GM20000 (cell line): ENCODE measurements at places on chromosomes 3 and 15.

DNA sequence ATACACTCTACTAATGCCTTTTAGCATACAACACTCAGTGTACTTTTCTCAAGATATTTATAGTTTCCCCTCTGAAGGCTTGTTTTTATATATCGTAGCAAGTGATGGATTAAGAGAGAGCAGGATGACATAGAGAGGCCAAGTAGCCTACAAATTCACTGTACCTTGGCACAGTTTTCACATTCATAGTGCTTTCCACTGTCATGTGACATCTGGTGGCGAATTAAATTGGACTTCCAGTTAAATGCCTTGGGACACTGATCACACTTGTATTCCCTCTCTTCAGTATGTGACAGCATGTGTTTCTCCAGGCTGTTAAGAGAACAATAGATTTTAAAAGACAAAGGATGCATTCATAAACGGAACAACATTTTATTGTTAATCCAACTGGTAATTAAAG is 541.1 kb downstream of the MECOM start:
- DNase-seq, result no peak

- DNase-seq, result no peak
Observed at GRCh38 chr3:67228136-67228535, 230.0 kb downstream of the KBTBD8 start.

DNA sequence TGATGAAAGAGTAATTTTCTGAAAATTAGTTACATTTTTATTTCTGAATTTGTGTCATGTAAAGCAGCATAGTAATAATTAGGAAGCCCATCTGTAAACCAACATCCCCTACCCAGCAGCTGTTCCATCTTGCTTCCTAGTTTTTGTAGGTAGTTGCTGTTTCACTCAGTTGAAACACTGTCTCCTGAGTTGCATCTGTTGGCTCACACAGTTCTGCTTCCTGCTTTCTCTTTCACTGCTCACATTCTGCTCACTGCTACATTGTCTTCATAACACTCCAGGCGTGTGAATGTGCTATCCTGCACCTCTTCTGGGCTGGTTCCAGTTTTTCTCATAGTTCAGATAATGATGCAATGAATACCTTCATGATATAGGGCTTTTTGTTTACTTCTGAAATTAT is 123.4 kb downstream of the EPHB1 start:
- peak; percentile 69 for DNase-seq

- no peak for DNase-seq
Observed at GRCh38 chr15:37246065-37246464, 145.7 kb upstream of the MEIS2 start.

DNA sequence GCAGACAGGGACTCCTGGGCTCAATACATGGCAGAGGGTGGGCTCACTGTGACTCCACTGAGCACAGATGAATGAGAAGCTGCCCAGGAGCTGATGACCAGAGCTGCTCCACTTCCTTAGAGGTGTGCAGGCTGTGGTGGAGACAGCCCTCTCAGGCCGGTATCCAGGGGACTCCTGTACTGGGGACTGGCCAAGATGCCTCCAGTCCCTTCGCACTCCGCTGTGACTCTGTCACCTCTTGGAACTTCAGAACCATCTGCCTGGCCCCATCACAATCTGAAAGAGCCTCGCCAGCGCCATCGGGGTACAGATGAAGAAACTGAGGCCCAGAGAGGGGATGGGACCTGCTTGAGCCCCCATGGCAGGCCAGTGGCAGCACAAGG is 111.2 kb downstream of the ETFA start:
- no peak for DNase-seq

DNA sequence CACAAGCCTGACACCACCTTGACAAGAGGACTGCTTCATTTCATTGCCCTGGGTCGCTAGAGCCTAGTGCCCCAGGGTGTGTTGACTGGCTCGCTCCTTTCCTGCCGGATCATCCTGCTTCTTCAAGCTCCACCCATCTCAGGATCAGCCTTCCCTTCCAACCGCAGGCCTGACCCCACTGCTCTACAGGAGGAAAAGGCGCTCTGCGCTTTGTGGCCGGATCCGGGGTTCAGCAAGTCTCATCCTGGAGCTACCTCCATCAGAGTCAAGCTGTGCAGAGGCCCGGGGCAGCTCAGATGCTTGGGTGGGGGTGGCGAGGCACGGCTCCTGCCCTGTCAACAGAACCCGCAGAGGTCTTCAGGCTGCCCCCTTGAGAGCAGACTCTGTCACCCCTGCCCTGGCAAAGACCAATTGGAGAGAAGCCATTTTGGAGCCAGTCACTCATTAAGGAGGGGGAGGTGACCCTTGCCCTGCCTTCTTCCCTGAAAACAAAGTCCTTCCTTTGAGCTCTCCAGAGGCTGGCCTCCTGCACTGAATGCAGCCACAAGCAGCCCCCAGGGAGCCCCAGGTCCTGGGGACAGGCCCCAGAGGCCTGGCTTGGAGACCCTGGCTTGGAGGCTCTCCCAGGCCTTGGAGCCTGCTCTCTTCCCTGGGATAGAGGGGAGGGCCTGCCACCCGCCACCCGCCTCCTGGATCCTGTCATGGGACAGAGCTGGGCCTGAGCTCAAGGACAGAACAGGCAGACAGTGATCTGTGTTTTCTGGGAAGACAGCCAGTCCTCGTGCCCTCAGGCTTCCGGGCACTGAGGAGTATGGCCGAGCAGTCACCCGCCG is 80.3 kb downstream of the CPN2 start:
- no peak for DNase-seq

- no peak for DNase-seq
Observed at GRCh38 chr3:171201825-171202224, 175.3 kb upstream of the SLC2A2 start.

GRCh38 chr15:87354661-87355410 is 901.7 kb downstream of the NTRK3 start:
- no peak for DNase-seq

DNA sequence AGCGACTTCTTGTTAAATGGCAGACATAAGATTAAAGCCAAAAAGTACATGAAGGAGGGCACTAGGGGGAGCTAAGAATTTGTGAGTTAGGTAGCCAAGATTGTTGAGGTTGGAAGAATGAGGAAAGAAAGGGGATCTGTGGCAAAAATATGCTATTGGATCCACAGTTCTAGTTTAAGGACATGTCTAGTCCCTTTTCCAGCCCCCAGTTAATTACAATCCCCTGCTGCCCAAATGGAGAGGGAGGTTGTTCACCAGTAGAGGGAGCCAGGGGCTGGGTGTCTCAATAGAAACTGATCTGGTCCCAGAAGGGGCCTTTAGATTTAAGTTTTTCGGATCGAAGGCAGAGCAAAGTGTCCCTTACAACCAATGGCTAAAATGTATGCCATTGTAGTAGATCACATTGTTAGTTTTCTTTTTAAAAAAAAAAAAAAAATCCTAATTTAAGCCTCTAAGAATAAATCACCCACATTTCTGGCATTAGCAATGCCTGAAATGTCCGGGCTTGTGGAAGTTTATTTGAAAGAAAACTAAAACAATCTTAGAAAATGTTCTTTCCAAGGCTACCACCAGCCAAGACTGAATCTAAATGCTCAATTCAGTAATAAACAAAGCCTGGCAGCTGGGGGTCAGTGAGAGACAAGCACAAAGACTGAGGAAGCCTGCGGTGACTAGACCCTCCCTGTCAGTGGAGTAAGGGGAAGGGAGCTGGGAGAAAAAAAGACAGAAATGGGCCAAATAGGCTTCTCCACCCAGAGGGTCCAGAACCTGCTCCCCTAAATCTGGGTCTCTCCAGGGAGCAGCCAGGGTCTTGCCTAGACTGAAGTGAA is 7.1 kb downstream of the COL8A1 start:
- DNase-seq, result peak; percentile 25

- no peak for DNase-seq
Observed at GRCh38 chr3:26591926-26592325, 30.6 kb upstream of the LRRC3B start.

- no peak for DNase-seq
Observed at GRCh38 chr3:186696522-186696921, 20.6 kb upstream of the KNG1 start.

GRCh38 chr3:58411851-58412830 is 21.5 kb downstream of the PDHB start:
- DNase-seq, result no peak
